ENCODE measurements at places on chromosomes 7 and 10. TPM values are rescaled to one million over a fixed set of nuclear protein-coding genes. Genes with fewer than 3 reads are reported as not detected.

DNA sequence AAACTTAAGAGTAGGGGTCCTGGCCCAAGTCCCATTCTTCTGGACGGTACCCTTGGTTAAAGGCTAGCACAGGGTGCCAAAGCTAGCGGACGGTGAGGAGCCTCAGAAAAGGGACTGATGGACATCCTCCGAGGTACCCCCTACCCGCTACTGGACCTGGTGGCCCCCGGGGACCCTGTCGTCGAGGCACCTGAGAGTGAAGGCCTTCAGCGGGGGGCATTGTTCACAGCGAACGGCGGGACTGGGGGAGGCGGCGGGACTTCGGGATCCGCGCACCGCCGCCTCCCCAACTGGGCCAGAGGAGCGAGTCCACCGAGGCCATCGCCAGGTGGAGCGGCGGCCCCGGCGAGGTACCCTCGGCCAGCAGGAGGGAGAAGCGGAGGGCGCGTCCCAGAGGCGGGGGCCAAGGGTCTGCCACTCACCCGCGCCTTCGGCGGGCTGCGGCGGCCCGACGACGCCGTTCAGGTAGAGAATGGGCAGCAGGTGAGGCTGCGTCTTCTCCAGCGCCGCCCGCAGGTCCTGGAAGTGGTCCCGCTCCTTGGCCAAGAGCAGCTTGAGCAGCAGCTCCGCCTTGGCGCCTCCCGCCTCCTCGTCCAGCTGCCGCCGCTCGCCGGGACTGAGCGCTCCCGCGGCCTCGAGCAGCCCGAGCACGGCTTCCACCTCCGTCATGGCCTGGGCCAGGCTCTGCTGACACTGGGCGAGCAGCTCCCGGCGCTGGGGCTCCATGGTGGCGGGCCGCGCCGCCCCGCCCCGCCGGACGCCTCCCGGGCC is 575 bp downstream of the DLG5 start:
- DNase-seq = no peak

Gene GPNMB
- total RNA-seq = 5.9 TPM

- DNase-seq = no peak
Observed at GRCh38 chr10:11827006-11827405, 3.9 kb downstream of the PROSER2 start.

DNA sequence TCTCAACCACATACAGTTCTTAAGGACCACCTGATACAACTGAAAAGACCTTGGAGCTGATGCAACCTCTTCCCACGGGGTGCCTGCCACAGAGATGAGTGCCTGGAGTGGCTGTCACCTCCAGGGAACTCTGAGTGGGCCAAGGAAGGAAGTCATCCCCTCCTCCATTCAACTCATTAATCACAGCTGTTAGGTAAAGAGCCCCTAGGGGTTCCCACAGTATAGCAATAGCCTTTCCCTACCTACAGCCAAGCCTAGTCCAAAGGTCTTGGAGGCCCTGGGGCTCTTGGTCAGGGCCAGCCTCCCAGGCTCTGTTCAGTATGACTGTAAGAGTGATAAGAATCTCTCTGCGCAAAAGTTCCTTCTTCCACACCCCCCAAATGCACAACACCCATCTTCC is 70.4 kb upstream of the NFE2L3 start:
- no peak for DNase-seq

Gene ACTL6B
- not detected for total RNA-seq

GRCh38 chr7:94190599-94191061 is 186.5 kb upstream of the BET1 start:
- no peak for DNase-seq

Gene VWDE
- 0.74 TPM for total RNA-seq

- no peak for DNase-seq
Observed at GRCh38 chr7:50273870-50274269, 30.6 kb upstream of the IKZF1 start.

- no peak for DNase-seq
Observed at GRCh38 chr7:153887749-153888569, 164.2 kb upstream of the DPP6 start.

Gene IMPDH1
- 56.0 TPM for total RNA-seq

DNA sequence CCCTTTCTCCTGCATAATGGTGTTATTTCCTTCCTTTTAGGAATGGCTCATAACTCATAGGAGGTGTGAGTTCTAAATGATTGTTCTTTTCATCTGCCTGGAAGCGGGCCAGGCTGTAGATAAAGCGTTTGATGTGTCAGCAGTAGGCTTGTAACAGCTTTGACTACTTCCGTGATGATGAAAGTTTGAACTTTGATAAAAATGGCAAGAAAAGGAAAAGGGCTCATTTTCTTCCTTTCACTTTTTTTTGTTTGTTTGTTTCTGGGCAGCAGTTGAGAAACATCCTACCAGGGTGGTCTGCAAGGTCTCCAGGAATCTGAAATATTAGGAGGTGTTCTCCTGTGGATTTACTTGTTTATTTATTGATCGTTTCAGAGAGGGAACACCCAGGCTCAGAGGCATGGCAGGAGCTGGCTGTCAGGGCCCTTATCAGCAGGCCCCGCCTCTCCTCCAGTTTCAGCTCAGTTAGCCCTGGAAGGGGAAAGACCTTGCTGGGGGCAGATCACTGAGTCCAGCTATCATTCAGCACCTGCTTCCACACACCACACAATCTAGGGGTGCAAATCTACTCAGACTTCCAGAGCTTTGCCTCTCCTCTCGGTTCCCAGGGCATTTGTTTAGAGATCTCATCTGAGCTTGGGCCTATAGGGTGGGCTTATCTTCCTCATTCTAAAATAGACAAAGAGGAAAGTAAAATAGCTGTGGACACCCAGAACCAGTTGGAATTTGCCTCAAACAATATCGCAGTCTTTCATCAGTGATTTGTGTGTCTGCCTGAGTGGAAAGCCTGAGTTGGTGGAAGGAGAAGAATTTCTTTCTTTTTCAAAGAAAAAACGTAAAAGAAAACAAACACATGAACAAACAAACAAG is 130.9 kb downstream of the BMPER start:
- no peak for DNase-seq

DNA sequence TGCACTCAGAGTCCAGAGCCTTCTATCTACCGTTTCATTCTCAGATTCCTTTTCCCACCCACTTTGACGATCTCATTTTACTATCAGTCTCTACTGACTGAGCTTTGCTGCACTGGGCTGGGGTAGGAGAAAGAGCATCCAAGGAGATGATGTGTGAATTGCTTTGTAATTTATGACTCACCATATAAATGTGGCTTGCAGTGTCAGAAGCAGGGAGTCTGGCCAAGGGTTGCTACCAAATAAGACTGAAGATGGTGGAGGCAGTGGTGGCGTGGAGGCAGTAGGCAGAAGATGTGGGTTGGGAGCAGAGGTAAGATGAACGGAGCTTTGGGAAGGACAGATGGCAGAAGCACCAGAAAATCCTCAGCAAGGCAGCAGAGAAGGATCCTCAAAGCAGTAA is 73.3 kb upstream of the AGK start:
- DNase-seq = no peak

GRCh38 chr7:121273467-121274167 is 55.2 kb upstream of the WNT16 start:
- no peak for DNase-seq

Gene TRIM73
- 3.6 TPM for total RNA-seq

Gene HDAC9
- total RNA-seq = 0.92 TPM

DNA sequence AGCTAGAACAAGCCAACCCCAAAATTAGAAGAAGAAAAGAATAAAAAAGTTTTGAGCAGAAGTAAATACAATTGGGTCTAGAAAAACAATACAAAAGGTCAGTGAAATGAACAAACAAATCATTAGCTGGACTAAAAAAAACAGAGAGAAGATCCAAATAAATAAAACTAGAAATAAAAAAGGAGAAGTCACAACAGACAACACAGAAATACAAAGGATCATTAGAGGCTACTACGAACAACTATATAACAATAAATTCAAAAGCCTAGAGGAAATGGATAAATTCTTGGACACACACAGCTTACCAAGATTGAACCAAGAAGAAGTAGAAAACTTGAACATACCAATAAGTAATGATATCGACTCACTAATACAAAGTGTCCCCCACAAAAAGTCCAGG is 13.4 kb upstream of the ADRA2A start:
- no peak for DNase-seq

Data from GM12878 (cell line).